ENCODE measurements at places on chromosomes 16 and 17. TPM values are rescaled to one million over a fixed set of nuclear protein-coding genes. Genes with fewer than 3 reads are reported as not detected.

GRCh38 chr17:67747681-67748235 lies 30.0 kb downstream of the NOL11 start:
- DNase-seq, result no peak

DNA sequence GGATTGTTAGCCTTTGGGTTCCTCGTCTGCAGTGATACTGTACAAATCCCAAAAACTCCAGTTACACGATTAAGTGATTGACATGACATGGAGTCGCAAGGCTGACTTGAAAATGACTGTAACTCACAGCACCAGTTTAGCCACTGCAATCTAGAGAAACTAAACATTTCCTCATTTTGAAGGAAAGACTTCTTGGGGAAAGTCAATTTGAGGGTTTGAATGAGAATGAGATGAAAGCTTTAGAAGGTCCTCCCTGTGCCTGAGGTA lies 4.8 kb downstream of the BANP start:
- no peak for DNase-seq

DNA sequence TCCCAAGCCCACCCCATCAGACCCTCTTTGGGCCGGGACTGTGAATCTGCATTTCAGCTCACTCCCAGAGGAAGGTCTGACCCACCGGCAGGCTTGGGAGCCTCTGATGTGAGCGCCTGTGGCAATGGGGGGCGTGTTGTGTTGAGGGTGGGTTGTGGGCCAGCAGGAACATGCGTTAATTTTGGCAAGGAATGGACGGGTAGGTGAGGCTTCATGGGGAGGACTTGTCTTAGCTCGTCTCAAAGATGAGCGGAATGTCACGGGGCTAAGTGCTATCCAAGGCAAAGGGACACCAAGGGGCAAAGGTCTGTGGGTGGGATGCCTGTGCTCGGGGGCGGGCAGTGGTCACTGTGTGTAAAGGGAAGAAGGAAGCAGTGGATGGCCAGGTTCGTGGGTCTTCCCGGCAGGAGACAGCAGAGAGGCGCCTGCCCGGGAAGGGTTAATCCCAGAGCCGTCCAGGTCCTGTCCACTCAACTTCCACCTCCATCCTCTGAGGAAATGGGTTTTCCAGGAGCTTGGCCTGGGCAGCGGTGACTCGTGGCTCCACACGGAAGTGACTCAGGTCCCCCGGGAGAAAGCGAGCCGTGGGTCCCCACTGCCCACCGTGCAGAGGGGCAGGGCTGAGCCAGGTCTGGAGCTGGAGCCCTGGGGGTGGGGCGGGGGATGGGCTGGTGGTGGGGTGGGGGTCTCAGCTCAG lies 17.4 kb downstream of the ADGRG1 start:
- no peak for DNase-seq

DNA sequence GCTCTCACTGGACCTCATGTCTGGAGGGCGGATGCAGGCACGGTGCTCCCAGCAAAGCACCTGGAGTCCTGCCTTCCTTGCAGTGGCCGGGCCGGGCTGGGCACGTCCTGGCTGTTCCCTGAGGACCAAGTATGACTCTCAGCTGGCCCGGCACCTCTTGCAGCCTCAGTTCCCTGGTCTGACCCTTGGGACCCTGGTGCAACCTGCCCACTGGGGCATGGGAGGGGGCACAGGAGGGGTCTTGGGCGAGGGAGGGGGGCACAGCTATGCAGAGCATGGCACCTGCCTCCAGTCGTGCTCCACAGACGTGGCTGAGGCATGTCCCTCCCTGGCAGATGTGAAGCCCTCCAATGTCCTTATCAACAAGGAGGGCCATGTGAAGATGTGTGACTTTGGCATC lies 19.6 kb downstream of the MAP2K3 start:
- DNase-seq, result no peak

DNA sequence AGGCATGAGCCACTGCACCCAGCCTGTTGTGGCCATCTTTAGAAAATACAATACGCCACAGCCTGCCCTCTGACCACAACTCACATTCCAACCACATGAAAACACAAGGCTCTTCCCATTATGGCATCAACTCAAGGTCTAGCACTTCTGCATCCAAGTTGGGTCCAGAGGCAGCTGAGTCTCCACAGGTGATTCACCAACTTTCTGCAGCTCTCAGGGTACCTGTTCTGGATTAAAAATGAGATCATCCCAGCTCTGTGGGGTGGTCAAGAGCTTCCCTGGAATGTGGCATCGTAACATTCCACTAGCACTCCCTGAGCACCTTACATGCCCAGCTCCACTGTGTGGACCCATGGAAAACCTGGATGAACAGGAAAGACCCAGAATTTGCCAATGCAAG lies 9.9 kb upstream of the GUCY2D start:
- no peak for DNase-seq

DNA sequence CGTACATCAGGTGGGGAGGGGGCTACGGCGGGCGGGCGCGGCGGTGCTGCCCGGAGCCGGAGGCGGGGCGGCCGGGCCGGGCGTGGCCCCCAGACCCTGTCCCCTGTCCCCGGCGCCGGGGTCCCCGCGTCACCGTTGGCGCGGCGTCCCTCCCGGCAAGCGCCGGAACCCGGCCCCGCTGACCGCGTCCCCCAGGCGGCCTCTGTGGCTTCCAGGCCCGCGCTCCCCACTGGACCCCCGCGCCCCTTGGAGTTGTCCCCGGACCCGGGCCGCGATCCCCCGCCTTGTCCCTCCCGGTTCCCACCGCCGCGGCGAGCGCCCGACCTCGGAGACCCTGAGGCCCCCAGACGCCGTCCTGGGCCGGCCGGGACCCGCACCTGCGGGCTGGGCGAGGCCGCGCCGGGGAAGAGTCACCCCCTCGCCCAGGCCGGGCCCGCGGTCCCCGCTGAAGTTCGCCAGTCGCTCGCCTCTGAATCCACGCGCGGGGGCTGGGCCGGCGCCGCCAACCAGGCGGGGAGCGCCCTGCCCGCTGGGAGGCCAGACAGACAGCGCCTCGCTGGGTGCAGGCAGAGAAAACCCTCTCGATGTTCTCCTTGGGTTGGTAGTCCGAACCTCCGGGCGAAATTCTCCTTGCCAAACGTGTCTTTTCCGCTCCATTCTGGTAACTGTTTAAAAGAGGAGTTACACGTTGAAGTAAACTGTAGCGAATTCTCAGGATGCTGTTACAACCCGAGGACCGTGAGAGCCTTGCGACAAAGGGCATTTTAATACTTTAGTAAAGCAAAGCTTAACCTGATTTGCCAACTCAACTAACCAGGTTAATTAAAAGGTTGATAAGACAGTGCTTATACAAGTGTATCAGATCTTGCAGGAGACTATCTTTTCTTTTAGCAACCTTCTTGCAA lies 761 bp downstream of the GAN start:
- DNase-seq, result peak; percentile 58

DNA sequence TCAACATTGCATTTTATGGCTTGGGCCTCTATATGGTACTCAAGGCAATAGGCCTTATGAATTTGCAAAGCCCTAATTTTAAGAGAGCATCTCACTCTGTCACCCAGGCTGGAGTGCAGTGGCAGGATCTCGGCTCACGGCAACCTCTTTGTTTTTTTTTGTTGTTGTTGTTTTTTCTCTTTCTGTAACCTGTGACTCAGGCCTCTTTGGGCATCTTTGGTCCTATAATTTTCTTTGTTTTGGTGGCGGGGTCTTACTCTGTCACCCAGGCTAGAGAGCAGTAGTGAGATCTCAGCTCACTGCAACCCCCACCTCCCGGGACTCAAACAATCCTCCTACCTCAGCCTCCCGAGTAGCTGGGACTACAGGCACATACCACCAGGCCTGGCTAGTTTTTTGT lies 21.8 kb upstream of the HERPUD1 start:
- DNase-seq, result peak; percentile 11

GRCh38 chr17:29575511-29576213 lies 7.2 kb downstream of the TP53I13 start:
- DNase-seq, result no peak

DNA sequence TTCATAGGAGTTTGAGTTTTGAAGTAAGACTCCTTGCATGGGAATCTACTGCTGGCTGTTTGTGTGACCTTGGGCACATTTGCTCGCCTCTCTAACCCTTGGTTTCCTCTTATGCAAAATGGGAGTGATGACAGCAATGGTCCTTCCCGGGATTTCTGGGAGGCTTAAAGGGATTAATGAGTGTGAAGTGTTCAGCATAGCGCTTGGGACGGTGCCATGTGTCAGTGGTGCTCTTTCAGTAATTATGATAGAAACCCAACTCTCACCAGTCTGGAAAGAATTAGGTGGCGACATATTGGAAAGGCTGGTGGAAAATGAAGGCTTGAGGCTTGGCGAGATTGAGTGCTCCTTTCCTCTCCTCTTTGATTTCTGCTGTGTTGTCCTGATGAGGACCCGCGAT lies 429.2 kb upstream of the EEF2KMT start:
- DNase-seq, result no peak

DNA sequence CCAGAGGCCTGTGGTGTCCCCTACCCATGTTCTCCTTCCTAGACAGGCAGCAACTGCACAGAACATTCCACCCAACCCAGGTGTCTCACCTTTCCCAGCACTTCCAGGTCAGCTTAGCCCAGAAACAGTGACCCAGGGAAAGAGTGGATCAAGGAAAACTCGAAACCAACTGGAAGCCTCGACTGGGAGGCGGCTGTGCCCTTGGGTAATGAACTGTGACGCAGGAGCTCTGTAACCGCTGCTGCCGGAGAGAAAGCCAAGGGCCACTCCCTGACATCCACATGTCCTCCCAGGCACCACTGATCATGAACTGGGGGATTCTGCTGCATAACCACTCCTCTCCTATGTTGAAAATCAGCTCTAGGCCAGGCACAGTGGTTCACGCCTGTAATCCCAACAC lies 34.4 kb downstream of the WDR59 start:
- DNase-seq, result no peak

DNA sequence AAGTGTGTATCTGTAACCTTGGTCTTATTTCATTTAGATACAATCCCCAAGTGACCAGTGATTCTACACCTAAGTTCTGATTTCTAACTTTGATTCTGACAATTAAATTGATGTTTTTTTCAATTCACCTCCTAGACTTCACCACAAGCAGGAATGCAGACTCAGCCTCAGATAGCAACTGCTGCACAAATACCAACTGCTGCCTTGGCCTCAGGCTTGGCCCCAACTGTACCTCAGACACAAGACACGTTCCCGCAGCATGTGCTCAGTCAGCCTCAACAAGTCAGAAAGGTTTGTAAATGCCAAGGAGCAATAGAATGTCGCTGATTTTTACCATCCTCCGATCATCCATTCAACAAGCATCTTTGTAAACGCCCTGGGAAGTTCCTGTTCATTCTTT lies 177.7 kb downstream of the MRTFB start:
- DNase-seq, result no peak

GRCh38 chr17:48998587-48999440 lies 1.6 kb downstream of the IGF2BP1 start:
- DNase-seq, result peak; percentile 36

The HSF4 gene
- 12.8 TPM for total RNA-seq

The C1QTNF8 gene
- total RNA-seq, result not detected

The NOTUM gene
- 2.4 TPM for total RNA-seq
